Foreskin fibroblast (primary cell): ENCODE measurements at places on chromosomes 7 and 10.

- DNase-seq = no peak
These were observed 203.2 kb upstream of the SEMA3E start for GRCh38 chr7:83852136-83852535.

GRCh38 chr10:34889004-34889869 lies 74.1 kb upstream of the PARD3 start:
- peak; percentile 72 for DNase-seq

GRCh38 chr10:12954866-12955265 lies 46.6 kb downstream of the CCDC3 start:
- no peak for DNase-seq

DNA sequence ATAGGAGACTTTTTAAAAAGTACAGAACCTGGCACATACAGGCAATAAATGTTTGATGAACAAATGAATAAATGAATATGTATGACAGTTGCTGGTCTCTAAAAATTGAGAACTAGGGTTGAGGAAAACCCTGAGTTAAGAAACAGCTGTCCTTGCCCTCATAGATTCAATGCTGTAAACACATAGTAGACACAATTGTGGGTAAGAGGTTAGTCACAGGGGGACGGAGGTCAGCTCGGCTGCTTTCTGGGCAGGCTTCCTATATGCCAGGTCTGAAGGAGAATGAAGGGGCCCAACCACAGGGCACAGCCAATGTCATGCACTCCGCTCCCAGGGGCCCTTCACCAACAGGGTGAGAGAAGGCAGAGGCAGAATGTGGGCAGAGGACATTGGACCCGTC lies 143.3 kb upstream of the RSU1 start:
- no peak for DNase-seq

- no peak for DNase-seq
These were observed 42.4 kb downstream of the PDK4 start for GRCh38 chr7:95553939-95554338.

GRCh38 chr10:113960617-113961181 lies 83.0 kb upstream of the ADRB1 start:
- DNase-seq = no peak

DNA sequence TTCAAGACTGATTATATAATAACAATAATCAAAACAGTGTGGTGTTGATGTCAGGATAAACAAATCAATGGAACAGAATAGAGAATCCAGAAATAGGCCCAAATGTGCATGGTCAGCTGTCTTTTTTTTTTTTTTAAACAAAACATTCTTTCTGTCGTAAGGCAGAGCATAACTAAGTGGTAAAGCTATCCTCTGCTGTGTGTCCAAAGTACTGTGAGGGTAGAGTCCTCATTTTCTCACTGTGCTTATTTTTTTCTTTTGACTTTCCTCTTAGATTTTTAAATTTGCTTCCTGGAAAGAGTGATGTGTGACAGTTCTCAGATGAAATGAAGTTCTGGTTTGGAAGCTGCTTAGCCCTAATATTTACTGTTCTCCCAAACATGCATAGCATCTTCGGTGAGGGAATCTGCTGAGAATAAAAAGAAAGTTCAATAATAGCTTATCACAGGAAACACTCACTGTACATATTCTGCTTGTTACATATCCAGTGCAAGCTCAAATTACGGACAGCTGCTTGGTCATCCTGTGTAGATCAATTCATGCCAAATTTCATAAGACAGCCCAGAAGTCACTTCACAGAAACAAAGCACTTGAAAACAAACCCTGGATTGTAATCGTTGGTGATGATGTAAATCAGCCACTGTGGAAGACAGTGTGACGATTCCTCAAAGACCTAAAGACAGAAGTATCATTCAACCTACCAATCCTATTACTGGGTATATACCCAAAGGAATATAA lies 423.9 kb downstream of the NEBL start:
- peak; percentile 17 for DNase-seq

DNA sequence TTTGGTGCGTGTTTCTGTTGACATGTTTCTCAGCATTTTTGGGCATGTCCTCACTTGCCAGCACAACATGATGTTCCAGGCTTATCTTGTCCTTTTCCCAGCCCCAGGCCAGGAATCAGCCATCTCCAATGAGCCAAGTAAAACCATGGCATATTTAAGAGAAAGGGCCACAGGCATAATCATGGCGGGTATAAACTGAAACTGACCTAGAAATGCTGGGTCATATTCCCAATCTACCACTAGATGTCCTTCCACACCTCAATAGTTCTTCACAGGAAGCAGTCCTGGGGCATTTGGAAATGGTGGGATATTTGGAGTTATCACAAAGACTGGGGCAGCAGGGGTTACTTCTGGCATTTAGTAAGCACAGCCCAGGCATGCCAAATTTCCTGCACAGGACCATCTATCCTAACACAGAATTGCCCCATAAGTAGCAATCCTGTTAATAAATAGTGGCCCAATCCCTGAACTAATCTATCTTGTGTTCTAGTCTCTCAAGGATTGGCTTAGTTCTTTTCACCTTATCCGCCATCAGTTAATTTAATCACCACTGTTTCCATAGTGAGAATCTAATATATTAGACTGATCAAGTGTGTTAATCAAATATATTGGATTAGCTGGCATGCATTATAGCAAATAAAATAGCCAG lies 101.6 kb downstream of the NPSR1 start:
- peak; percentile 54 for DNase-seq

- DNase-seq = no peak
These were observed 172.6 kb upstream of the SP8 start for GRCh38 chr7:20959281-20959680.

GRCh38 chr10:112838784-112839481 lies 111.1 kb upstream of the TCF7L2 start:
- no peak for DNase-seq

GRCh38 chr10:121442086-121442935 lies 155.9 kb downstream of the FGFR2 start:
- DNase-seq = no peak

DNA sequence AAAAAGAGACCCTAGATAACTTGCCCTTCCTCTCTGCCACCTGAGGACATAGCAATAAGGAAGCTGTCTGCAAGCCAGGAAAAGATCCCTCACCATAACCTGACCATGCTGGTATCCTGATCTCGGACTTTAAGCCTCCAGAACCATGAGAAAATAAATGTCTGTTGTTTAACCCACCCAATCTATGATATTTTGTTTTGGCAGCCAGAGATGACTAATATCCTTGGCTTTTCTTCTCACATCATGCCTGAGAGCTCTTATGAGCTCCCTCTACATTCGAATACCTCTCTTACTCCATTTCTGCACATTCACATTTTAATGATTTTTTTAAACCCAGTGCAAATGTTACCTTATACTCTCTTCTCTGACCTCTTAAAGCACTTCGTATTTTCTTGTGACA lies 214.0 kb upstream of the CHRM2 start:
- no peak for DNase-seq

DNA sequence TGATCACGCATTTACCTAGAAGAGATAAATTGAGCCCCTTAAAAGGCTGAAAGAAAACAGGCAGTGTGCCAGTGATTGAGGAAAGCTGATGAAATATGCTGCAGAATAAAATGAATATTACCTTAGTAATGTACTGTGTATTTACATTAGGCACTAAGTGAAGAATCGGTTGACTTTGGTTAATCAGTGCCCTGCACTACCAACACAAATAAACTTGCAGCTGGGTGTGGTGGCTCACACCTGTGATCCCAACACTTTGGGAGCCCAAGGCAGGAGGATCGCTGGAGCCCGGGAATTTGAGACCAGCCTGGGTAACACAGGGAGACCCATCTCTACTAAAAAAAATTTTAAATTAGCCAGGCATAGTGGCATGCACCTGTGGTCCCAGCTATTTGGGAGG lies 148.3 kb upstream of the TCF7L2 start:
- DNase-seq = no peak

- DNase-seq = peak; percentile 70
These were observed 621 bp upstream of the FAM13C start for GRCh38 chr10:59362959-59363381.

DNA sequence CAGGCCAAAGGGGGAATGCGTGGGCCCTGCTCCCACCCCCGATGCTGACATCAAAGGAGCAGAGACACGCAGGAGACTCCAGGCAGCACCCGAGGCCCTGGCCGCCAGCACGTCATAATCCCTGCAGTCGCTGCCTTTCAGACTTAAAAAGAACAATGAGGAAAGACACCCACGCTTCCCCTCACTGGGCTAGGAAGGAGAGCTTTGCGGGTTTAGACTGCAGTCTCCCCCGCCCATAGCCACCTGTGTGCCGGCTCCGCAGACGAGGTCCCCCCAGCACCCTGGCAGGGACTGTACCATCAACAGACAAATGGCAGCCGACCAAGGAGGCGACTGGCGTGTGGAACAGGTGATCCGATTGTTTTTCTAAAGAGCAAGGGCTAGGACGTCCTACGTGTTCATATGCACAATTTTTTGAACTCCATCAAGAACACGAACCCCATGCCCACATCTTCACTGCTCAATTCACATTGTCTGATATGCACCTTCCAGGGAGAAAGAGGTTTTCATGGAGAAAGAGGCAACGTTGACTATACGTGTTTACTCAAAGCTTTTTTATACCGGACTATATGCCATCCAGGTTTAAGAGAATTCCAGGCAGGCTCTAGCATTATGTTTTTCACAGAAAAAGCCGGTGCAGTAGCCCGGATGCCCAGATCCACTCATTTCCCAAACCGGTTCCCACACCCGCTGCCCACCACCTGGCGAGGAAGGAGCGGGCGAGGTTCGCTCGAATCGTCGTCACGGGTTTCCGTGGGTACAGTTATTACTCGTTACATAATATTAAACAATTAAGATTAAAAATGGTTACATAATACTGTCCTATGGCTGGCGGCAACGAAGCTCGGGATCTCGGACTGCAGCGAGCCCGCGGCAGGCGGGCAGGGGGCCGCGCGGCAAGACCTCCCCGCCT lies 1.1 kb downstream of the GRB10 start:
- DNase-seq = no peak

- DNase-seq = peak; percentile 88
These were observed 401.9 kb downstream of the TNS3 start for GRCh38 chr7:47179812-47180515.

- DNase-seq = no peak
These were observed 1.6 kb downstream of the AKAP9 start for GRCh38 chr7:91942312-91942711.

DNA sequence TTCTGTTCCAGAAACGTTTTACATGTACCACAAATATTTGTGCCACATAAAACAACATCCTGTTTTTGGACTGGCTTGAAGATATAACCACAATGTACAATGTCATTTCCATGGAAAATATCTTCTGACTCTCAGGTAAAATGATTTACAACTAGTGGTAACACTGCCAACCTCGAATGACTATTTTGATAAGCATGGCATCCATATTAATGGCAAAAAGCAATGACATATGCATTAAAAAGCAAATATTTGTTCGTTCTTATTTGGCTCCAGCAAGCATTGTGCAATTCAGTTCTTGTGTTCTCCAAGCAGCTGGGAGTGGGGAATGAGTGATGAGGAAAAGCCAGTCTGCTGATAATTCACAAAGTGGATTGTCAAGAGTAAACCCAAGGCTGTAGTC lies 289.0 kb downstream of the PLXDC2 start:
- no peak for DNase-seq
